Stimulated activated CD8-positive, alpha-beta memory T cell treated with anti-CD3 and anti-CD28 coated beads, Interleukin-7, amount 100 ng/mL, for 1 hour (primary cell): ENCODE measurements at places on chromosomes 4 and X.

DNA sequence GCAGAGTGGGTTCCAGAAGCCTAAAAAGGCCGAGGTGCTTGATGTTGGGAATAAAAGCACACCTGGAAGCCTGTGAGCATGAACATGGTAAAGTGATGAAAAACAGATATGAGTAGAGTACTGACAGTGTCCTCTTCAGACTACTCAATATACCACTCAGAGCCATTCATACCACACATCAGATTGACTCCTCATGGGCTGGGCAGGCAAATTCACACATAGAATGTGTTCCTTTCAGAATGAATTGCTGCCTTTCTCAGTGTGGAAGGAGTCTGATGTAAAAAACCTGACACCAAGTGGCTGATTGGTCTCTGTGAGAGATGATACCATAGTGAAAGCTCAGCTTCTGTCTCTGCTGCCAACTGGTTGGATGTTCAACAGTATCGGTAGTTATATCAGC lies 442.7 kb downstream of the RAPGEF2 start:
- no peak for DNase-seq

GRCh38 chrX:25427873-25428555 lies 412.2 kb upstream of the ARX start:
- DNase-seq: no peak

- no peak for DNase-seq
These were observed 109.1 kb downstream of the FGF16 start for GRCh38 chrX:77556276-77556675.

- no peak for DNase-seq
These were observed 48.6 kb upstream of the MCUB start for GRCh38 chr4:109511414-109511813.

GRCh38 chr4:185513489-185514181 lies 21.7 kb downstream of the PDLIM3 start:
- DNase-seq: no peak

DNA sequence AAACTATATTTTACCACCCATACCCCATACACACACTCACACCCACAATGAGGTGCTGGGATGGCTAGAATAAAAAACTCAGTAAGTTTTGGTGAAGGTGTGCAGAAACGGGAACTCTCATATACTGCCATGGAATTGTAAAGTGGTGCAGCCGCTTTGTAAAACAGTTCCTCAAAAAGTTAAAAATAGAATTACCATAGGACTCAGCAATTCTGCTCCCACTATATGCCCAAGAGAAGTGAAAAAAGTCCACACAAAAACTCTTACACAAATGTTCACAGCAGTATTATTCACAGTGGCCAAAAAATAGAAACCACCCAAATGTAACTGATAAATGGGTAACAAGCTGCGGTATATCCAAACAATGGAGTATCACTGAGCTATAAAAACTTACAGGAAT lies 6.5 kb downstream of the CENPU start:
- DNase-seq: no peak

GRCh38 chr4:126061655-126062054 lies 746.9 kb downstream of the FAT4 start:
- DNase-seq: no peak

GRCh38 chrX:1026263-1027015 lies 186.0 kb downstream of the CRLF2 start:
- DNase-seq: no peak

DNA sequence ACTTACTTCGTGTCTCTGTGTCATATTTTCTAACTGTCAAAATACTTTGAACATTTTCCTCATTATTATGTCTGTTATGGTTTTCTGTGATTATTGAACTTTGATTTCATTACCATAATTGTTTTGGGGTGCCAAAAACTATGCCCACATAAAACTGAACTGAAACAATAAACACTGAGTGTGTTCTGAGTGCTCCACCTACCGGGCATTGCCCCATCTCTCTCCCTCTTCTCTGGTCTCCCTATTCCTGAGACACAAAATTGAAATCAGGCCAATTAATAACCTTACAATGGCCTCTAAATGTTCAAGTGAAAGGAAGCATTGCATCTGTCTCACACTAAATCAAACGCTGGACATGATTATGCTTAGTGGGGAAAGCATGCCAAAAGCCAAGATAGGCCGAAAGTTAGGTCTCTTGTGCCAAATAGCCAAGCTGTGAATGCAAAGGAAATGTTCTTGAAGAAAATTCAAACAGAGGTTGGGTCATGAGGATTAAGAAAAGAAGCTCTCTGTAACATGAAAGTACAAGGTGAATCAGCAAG lies 972.3 kb downstream of the PCDH7 start:
- no peak for DNase-seq

GRCh38 chr4:138021139-138021830 lies 220.9 kb downstream of the SLC7A11 start:
- no peak for DNase-seq

DNA sequence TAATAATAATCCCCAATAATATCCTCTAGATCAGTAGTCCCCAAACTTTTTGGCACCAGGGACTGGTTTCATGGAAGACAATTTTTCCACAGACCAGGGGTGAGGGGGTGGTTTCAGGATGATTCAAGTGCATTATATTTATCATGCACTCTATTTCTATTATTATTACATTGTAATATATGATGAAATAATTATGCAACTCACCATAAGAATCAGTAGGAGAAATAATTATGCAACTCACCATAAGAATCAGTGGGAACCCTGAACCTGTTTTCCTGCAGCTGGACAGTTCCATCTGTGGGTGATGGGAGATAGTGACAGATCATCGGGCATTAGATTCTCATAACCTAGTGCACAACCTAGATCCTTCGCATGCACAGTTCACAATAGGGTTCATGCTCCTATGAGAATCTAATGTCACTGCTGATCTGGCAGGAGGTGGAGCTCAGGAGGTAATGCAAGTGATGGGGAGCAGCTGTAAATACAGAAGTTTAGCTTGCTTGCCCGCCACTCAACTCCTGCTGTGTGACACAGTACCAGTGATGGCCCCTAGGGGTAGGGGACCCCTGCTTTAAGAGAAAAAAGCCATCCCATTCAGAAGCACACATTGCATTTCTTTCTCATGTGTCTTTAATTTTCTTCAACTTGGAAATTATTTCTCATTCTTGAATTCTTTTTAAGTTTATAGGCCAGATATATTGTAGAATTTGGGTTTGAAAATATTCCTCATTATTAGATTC lies 16.0 kb upstream of the SH3RF1 start:
- no peak for DNase-seq

GRCh38 chrX:149638860-149639259 lies 7.3 kb upstream of the TMEM185A start:
- no peak for DNase-seq

DNA sequence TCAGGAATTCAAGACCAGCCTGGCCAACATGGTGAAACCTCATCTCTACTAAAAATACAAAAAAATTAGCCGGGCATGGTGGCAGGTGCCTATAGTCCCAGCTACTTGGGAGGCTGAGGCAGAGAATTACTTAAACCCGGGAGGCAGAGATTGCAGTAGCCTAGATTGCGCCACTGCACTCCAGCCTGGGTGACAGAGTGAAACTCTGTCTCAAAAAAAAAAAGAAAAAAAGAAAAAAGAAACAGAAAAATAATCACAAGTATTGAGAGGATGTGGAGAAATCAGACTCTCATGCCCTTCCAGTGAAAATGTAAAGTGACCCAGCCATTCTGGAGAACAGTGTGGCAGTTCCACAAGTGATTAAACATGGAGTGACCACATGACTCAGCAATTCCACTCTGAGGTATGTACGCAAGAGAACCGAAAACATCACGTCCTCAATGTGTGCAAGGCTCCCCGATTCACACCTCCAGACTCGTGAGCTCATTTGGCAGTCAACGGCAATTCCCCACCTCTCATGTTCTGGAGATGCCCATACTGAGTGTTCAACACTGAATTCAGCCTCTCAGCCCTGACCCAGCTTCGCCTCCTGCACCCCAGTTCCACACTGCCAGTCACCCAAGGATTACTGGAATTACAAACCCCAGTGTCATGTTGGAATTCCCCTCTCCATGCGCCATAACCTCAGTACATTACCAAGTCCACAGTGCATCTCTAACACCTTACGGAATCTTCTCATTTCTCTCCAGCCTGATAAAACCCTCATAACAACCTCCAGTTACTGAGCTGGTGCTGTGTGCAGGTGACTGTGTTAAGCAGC lies 21.1 kb downstream of the ACOX3 start:
- DNase-seq: no peak

GRCh38 chr4:73663576-73663975 lies 43.3 kb upstream of the RASSF6 start:
- no peak for DNase-seq

- no peak for DNase-seq
These were observed 212.1 kb upstream of the GALNTL6 start for GRCh38 chr4:171601091-171601490.

GRCh38 chr4:101475246-101475645 lies 127.9 kb upstream of the PPP3CA start:
- no peak for DNase-seq

DNA sequence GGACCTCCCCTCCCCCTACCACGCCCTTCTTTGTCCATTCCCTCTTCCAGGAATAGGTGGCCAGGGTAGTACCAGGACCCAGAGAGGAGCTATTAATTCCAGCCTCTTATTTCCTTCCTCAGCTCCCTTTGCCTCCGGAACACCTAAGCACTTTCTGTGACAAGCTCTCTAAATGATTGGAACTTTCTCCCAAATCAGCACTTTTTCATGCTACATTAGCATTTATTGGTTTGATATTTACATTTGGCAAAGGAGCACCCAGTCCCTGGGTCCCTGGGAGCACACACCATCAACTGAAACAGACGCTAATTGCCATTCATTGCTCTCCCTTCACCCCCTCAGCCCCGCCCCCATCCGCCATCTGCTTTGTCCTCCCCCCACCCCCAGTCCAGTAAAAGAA lies 182.0 kb upstream of the BCOR start:
- DNase-seq: no peak

GRCh38 chrX:155968791-155969190 lies 28.7 kb upstream of the IL9R start:
- no peak for DNase-seq

GRCh38 chrX:153494541-153495361 lies at the start of gene BGN:
Gene BGN, plus strand, starts transcription at chrX:153494980. Its CDS starts 9,652 bp downstream, at chrX:153504632.
- DNase-seq: no peak

- DNase-seq: no peak
These were observed 26.1 kb downstream of the RUFY3 start for GRCh38 chr4:70747874-70748273.

DNA sequence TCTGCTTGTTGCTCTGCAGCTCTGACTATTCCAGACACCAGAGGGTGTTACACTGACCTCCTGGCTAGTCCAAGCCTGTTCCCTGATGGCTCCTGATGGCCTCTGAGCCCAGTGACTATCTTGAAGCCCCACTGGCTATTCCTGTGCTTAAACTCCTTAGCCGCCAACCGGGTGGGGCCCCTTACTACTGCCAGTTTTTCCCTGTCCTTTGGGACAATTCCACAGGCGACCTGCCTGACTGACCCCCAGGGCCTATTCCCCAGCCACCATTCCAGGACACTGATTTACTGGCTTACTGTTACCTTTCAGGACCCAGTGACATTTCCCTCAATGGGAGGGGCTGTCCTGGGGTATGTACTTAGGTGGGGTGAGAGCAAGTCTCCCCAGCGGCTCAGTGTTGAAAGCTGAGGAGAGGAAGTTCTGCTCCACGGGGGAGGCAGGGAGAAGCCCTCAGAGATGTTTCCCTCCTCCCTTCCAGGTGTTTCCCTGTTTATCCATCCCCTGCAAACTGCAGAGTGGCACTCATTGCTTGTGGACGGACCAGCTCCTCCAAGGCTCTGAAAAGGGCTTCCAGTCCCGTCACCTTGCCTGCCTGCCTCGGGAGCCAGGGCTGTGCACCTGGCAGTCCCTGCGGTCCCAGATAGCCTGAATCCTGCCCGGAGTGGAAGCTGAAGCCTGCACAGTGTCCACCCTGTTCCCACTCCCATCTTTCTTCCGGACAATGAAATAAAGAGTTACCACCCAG lies 4.0 kb downstream of the TIMP1 start:
- no peak for DNase-seq

GRCh38 chr4:17206829-17207801 lies 304.8 kb downstream of the QDPR start:
- no peak for DNase-seq

DNA sequence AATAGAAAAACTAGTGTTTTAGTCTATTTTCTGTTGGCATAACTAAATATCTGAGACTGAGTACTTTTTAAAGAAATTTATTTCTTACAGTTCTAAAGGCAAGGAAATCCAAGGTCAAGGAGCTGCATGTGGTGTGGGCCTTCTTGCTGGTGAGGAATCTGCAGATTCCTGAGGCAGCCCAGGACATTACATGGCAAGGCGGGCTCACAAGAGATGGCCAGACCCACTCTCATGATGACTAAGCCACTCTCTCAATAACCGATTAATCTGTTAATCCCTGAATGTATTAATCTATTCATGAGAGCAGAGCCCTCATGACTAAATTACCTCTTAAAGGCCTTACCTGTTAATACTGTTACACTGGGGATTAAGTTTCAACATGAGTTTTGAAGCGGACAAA lies 340.8 kb downstream of the GRXCR1 start:
- DNase-seq: no peak

DNA sequence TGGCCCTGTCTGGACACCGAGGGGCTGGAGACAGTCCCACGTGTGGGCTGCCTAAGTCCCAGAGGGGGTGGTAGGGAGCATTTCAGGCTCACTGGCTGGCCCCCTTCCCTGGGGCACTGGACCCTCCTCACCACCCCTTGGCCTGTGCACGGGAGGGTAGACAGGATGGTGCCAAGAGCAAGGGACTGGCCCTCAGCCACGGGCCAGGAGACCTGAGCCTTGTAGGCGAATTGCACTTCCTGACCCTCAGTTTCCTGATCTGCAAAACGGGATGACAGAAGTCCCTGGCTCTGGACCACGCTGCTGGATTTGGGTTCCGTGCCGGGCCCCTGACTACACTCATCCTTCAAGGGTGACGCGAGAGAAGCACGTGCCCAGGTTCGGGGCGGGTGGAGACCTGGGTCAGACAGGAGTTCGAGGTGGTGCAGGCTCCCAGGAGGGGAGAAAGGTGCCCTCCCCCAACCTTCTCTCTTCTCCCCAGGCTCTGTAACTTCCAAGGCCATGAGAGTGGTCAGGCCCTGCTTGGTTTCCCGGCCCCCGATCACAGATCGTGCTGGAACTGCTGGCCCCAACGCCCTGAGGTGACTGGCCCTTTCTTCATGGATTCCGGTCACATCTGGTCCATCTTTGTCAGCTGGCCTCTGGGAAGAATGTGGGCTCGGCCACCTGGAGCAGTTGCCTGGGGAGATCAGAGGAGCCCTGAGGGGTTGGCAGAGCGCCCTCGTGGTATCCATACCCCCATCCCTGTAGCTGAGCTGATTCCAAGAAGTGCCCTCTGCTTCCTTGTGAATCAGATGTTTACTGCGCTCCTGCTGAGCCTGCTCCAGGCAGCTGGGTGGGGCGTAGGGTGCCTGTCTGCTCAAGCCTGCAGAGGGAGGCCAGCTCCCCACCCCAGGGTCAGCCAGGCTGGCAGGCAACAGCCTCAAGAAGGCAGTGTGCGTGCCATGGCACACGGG lies 3.3 kb downstream of the SH3BP2 start:
- DNase-seq: no peak

DNA sequence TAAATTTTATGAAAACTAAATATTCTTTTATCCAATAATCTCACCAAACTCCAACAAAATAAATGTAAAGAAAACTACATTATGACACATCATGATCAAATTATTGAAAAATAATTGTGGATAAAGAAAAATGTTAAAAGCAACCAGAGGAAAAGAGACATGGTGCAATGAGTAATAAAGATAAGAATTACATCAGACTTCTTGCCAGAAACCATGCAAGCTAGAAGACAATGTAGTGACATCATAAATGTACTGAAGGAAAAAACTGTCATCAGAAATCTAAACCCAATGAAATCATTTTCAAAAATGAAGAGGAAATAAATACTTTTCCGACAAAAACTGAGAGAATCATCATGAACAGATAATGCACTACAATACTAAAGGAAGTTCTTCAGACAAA lies 135.9 kb upstream of the EOLA2 start:
- DNase-seq: no peak
